ENCODE measurements at places on chromosomes 4 and X.

GRCh38 chrX:30065226-30065625, 150.1 kb upstream of the MAGEB2 start:
- DNase-seq: no peak

DNA sequence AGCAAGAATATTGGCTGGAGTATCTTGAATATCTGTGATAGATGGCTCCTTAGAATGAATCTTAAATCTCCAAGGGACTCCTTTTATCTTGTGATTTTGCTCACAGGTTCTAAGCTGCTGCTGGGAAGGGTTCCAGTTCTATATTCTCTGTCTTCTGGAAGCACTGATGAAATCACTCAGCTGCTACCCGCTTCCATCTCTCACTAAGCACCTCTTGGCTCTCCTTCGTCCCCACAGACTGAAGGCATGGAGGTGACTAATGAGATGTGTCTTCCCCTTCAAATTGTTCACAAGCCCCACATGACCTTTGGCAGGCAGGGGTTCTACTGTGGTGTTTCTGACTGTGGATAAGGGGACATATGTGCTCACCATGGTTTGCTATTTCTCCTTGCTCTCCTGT, 75.9 kb downstream of the C4orf51 start:
- DNase-seq: no peak

- DNase-seq: no peak
Observed at GRCh38 chr4:76950956-76951671, 1.6 kb downstream of the SEPTIN11 start.

GRCh38 chr4:1249731-1250526, 999 bp upstream of the CTBP1 start:
- DNase-seq: no peak

DNA sequence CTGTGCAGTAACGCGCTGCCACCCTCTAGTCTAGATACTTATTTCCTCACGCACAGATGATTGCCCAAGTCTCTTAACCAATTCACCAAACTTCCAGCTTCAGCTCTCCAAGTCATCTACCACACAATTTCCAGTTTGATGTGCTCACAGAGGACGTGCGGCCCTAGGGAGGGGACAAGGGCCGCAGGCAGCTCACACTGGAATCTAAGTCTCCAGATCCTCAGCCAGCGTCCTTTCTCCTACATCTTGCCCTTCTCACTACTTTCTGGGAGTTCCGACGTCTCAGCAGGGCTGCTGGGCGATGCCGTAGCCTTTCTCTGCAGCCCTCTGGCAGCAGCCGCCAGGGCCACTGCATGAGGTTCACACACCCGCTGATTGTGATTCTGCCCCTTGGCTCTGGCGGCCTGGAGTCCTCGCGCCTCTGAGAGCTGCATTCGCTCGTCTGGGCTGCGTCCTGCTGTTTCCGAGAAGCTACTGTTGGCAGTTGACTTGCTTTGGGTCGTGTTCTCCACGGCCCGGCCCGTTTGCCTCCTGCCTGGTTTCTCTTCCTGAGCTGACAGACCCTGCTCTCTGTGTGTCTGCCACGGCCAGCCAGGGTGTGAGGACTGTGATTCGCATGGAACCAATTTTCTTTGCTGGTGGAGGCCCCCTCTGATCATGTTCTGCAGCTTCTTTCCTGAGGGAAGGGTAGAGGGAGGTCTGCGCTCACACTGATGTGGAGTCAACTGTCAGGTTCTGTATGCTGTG, 14.1 kb upstream of the TMEM131L start:
- no peak for DNase-seq

- DNase-seq: no peak
Observed at GRCh38 chrX:12153741-12154140, 15.5 kb downstream of the FRMPD4 start.

DNA sequence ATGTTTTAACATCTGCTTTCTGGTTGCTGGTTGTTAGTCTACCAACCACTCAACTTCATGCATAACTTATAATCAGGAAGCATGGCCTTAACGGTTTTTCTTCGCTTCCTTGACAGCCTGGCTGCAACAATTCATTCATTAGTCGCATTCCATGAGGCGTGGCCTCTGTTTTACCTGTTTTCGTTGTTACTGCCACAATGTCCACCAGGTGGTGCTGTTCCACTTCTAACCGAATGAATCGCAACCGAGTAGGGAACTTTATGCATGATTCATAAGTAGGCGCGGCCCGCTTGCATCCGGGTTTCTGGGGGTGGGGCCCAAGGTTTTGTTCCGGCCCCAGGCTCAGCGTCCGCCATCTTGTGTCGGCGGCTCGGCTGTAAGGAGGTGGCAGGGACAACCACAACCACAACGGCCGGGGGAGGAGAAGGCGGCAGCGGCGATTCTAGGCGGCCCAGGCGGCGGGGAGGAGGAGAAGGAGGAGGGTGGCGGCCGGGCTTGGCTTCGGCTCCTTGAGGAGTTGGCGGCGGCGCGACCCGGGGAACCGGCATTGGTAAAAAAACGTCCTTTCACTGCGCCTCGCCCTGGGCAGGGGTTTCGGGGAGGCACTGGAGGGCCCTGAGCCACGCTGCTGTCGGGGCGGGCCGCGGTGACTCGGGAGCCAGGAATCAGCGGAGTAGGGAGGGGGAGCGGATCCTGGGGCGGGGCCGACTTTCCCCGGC, at the start of gene UBA1:
Gene UBA1, plus strand, starts transcription at position 355 of the 719 bp plus-strand sequence. CDS start 4,974 bp downstream, outside the sequence.
- DNase-seq: peak; percentile 57

DNA sequence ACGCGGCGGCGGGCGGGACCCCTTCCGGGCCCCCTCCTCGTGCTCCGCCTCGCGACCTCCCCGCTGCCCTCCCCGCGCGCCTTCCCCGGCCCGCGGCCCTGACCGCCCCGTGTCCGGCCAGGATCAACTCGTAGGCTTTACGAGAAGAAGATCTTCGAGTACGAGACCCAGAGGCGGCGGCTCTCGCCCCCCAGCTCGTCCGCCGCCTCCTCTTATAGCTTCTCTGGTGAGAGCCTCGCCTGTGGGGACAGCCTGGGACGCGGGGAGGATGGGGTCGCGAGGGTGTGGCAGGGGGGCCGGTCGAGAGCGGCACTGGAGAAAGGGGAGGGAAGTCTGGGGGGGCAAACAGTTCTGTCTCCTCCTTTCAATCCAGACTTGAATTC, 465 bp downstream of the EMD start:
- DNase-seq: no peak

- no peak for DNase-seq
Observed at GRCh38 chr4:100093091-100093866, 97.0 kb downstream of the DDIT4L start.

GRCh38 chr4:142267101-142267500, 579.0 kb downstream of the INPP4B start:
- DNase-seq: no peak

GRCh38 chrX:31268359-31268758, 196.5 kb upstream of the FTHL17 start:
- DNase-seq: no peak

DNA sequence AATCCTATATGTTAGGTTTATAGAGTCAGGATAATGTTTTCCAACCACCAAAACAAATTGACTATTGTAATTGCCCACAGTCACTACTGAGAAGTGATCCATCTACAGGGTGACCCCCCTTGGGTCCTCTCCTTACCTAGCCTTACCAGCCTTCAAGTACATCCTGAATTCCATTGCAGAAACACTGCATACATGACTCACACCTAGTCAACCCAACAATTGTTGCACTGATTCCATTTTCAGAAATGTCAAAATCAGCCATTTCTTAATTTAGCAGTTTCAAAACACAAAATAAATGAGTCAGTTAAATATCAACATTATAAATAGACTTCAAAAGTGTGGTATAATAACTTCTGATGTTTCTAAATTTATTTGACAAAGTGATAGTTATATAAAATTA, 106.3 kb upstream of the TNIP3 start:
- no peak for DNase-seq

GRCh38 chr4:4596720-4597119, 54.9 kb upstream of the STX18 start:
- DNase-seq: no peak

DNA sequence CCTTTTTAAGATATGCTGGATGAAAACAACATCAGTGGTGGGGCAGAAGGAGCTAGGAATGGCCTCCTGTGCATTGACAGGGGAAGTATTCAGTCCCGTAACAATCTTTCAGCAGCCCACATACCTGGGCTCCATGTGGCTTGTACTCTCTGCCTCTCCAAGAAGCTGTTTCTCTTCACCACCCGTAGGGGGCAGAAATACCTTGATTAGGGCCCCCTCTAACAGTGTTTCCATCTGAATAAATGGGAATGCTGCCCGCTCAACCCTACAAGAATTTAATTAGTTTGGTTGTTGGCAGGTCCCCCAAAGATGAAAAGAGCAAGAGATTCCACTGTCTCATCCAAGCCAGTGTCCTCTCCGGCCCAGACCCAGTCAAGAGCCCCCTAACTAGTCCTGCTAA, 155.2 kb downstream of the SMIM20 start:
- no peak for DNase-seq

DNA sequence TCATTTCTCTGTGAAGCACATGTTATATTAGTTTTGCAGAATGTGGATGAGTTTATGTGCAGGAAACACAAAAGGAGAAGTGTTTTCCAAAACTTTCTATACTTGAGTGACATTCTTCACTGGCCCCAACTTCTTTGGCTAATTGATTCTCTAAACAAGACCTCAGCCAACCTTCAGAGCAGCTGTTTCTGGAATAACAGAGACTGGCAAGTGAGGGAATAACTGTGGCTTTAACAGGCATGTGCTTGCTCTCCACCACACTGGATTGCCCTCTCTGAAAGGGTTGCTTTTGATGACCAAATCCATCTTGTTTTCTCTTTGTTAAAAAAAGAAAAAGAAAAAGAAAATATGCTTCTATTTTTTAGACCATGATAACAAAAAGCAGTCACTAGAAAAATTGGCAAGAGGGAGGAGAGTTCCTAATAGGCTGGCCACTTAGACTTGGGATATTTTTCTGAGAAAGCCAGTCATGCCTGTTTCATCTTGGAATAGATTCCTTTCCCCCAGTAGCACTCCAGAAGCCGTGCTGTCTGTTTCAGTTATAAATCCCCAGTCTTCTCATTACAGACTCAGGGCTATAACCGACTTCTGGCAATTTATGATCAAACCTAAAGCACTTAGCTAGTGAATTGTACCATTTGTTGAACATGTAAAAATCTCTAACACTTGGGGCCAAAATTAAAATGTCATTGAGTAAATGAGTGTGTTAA, 295.0 kb upstream of the NR3C2 start:
- no peak for DNase-seq

DNA sequence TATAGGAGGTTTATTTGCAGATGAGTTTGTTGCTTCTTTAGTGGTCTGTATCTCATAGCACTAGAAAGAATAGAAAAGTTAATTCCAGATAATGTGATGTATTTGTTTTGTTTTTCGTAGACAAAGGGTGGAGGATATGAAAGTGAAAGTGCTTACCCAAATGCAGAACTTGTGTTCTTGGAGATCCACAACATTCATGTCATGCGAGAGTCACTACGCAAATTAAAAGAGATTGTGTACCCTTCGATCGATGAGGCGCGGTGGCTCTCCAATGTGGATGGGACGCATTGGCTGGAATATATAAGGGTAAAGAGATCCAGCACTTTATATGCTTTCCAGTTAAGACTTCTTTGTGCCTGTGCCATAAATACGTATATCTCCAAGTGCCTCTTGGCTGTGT, 43.3 kb downstream of the MTMR1 start:
- no peak for DNase-seq

DNA sequence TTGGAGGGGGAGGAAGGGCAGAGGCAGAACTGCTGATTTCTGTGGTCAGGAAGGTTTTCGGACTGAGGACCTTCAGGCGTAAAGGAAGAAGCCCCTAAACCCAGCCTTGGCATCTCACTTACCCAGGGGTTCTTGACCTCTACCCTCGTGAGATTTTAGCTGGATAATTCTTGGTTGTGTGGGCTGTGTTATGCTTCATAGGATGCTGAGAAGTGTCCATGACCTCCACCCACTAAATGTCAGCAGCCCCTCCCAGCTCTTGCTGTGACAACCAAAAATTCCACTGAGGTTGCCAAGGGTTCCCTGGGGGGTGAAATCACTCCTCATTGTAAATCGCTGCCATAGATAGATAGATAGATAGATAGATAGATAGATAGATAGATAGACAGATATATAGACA, 5.8 kb upstream of the CRLF2 start:
- no peak for DNase-seq

DNA sequence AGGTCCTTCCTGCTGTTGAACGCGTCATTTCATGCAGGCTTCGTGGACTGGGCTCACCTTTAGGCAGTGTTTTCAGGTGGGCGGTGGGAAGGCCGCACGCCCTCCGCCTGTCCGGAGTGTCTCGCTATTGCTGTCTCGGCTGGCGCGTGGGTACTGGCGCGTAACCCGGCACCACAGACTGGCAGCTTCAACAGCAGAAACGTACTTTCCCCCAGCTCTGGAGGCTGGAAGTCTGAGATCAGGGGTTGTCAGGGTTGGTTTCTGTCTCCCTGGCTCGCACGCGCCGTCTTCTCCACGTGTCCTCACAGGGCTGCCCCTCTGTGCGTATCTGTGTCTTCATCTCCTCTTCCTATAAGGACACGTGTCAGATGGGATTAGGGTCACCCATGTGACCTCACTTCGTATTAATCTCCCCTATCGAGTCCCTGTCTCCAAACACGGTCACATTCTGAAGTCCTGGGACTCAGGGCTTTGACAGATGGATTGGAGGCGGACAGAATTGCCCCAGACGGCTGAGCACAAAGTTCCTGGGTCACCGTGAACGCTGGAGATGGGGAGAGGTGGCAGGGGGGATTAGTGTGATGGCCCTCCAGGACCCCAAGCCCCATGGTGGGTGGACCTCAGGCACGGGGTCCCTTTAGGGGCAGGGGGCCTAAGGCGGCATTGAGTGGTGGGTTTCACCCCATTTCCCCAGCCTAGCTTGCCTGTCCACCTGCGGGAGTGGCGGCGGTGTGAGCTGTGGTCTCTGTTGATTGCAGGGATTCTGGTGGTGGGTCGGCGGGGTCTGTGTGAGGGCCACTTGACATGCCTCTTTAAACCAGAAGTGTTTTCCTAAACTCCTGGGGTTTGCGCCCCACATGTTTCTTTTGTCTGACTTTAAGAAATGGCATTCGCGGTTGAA, 83.4 kb upstream of the LRPAP1 start:
- DNase-seq: no peak

GRCh38 chr4:151355155-151355554, 29.8 kb upstream of the SH3D19 start:
- no peak for DNase-seq

DNA sequence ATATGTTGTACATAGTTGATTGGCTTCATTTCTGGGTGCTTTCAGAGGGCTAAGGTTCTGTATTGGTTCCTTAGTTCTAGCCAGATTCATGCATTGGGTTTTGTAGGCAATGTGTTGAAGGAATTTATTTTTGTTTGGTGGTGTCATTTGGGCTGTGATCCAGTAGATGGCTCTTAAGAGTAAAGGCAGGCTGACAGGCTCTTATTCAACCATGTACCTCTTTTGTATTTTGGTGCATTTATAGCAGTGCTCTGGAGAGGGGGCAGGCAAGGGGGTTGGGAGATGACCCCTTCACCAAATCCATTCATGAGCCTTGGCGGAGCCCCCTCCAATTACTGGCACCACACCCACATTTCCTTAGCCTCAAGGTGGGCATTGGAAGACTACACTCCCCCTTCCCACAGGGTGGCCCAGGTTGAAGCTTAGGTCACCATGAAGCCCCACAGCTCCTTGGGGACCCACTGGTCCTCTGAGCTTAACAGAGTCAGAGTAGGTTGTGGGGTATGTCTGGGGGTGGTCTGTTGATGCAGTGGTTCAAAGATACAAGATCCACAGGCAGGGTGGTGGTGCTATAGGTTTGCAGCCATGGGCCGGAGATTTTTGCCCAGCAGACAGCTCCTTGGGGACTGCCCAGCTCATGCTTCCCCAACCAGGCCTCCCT, 143.0 kb upstream of the GNPDA2 start:
- no peak for DNase-seq

- no peak for DNase-seq
Observed at GRCh38 chr4:16717266-16717970, 181.0 kb downstream of the LDB2 start.

Measured in D721Med (cell line).